ENCODE measurements at places on chromosomes 4 and X.

- DNase-seq: no peak
These were observed 26.9 kb upstream of the AMOT start for GRCh38 chrX:112867570-112867969.

GRCh38 chr4:17058916-17059741, 160.7 kb upstream of the LDB2 start:
- no peak for DNase-seq

DNA sequence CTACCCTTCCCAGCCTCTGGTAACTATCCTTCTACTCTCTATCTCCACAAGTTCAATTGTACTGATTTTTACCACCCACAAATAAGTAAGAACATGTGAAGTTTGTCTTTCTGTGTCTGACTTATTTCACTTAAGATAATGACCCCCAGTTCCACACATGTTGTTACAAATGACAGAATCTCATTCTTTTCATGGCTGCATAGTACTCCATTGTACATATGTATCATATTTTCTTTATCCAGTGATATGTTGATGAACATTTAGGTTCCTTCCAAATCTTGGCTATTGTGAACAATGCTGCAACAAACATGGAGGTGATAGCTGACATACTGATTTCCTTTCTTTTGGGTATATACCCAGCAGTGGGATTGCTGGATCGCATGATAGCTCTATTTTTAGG, 27.7 kb downstream of the GSX2 start:
- DNase-seq: no peak

- DNase-seq: no peak
These were observed 1651.4 kb upstream of the IGFBP7 start for GRCh38 chr4:58761563-58761962.

- no peak for DNase-seq
These were observed 732.6 kb upstream of the LCORL start for GRCh38 chr4:18754180-18754579.

GRCh38 chrX:27583976-27584375, 6.2 kb upstream of the DCAF8L2 start:
- no peak for DNase-seq

Measured in caudate nucleus (tissue), 63 donors.